ENCODE measurements at places on chromosomes 2 and 18. TPM values are rescaled to one million over a fixed set of nuclear protein-coding genes. Genes with fewer than 3 reads are reported as not detected.

DNA sequence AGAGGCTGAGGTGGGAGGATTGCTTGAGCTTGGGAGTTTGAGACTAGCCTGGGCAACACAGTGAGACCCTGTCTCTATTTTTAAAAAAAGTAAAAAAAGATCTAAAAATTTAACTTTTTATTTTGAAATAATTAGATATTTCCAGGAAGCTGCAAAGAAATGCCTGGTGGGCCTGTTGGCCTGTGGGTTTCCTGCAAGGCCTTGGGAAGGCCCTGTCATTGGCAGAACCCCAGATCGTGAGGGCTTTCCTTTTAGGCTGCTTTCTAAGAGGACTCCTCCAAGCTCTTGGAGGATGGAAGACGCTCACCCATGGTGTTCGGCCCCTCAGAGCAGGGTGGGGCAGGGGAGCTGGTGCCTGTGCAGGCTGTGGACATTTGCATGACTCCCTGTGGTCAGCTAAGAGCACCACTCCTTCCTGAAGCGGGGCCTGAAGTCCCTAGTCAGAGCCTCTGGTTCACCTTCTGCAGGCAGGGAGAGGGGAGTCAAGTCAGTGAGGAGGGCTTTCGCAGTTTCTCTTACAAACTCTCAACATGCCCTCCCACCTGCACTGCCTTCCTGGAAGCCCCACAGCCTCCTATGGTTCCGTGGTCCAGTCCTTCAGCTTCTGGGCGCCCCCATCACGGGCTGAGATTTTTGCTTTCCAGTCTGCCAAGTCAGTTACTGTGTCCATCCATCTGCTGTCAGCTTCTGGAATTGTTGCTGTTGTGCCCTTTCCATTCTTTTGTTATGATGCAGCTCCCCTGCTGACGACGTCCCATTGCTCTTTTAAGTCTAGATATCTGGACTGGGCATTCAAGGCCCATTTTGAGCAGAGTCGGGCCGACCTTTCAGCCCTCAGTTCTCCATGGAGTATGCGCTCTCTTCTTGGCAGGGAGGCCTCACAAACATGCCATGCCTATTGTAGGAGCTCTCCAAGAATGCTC, 6.6 kb downstream of the PROC start:
- DNase-seq, result no peak

ANO7 gene
- polyA plus RNA-seq, result 1.4 TPM

ACADL gene
- 19.4 TPM for polyA plus RNA-seq

GRCh38 chr2:153462338-153462859, 16.2 kb downstream of the RPRM start:
- no peak for DNase-seq

DNA sequence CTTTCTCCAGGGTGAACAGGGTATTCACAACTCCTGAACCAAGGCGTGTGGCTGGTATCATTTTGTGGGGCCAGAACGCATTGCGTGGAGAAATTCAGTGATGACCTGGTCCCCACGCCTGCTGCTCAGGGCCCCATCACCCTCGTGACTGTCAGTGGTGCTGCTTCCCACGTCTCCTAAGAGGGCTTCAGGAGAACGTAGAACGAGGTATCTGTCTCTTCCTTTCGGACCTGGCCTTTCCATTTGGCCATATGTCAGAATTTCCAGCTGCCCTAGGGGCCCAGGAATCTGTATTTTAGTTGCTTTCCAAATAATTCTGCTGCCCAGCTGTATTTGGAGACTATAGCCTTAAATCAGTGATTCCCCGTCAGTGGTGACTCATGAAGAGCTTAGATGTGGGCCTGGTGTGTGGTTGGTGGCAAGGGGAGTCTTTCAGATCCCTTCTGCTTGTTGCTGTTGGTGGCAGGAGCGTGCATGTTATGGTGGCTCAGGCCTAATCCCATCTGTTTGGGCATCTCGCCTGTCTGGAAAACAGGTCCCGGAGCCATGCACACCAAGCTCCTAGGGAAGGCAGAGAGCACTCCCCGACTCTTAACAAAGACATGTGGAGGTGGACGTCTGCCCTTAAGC, 56.4 kb downstream of the NPAS2 start:
- no peak for DNase-seq

- no peak for DNase-seq
These were observed 76.7 kb upstream of the CHAC2 start for GRCh38 chr2:53690876-53691275.

GBX2 gene
- polyA plus RNA-seq, result 0.51 TPM

VAMP8 gene
- polyA plus RNA-seq, result 118 TPM

GRCh38 chr2:71534826-71535225, 81.5 kb downstream of the DYSF start:
- DNase-seq, result no peak

C2orf69 gene
- 12.9 TPM for polyA plus RNA-seq

DNA sequence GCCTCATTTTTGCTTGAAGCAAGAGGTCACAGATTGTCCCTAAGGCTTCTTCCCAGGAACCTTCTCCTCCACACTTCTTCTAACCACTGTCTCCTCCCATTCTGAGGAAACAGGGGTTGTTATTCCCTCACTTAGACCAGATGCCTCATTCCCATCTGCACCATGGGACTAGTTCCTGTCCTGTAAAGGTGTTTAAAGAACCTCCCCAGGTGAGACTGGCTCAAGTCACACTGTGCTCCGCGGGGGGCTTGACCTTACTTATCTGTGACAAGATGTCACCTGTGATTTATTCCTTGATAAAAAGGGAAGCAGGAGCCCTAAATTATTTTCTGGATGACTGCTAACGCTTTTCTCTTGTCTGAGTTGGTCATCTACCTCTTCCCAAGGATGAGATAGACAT, 8.2 kb upstream of the CDH2 start:
- no peak for DNase-seq

GRCh38 chr18:28365411-28365831, 188.5 kb upstream of the CDH2 start:
- no peak for DNase-seq

ZNF2 gene
- 10.0 TPM for polyA plus RNA-seq

SMARCAL1 gene
- polyA plus RNA-seq, result 28.3 TPM

- DNase-seq, result no peak
These were observed 42.1 kb downstream of the NHEJ1 start for GRCh38 chr2:219118504-219118903.

DNA sequence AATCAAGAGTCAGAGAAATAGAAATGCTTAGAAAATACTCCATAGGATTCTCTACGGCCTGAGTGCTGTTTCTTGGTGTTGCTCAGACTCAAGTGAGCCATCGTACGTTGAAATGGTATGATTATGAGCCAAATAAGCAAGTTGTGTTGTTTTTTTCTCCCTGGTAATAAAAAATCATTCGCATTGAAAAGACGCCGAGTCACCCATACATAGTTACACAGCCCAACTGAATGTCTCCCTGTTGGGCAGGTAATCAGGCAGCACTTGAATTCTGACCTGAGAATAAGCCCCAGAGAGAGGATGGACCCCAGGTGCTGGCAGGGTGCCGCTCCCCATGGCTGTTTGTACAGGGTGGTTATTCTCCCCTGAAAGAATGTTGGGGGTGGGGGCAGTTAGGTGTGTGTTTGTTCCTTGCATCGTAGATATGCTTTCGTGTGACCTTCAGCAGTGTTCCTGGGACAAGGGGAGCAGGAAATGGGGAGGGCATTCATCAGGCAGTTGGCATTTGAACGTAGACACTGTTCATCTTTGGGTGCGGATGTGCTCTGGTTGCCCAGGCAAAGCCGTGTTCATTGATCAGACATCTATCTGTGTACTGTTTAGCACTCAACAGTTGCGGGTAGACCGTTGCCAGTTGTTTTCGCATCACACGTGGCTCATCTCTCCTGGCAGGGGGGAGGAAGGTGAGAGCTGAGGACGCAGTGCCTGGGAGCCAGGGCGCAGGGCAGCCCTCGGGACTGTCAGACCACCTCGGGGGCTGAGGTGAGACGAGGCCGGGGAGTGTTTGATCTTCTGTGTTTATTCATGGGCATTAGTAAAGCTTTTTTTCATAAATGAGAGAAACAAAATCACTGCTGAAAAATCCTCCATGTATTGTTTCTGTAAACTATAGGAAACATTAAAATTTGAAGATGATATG, 27.3 kb downstream of the MTCL1 start:
- DNase-seq, result no peak

GRCh38 chr2:233481368-233482142, 85.0 kb downstream of the USP40 start:
- no peak for DNase-seq

- no peak for DNase-seq
These were observed 177.1 kb downstream of the ETAA1 start for GRCh38 chr2:67574230-67574629.

C2orf66 gene
- 0.29 TPM for polyA plus RNA-seq

EGR4 gene
- not detected for polyA plus RNA-seq

CDH7 gene
- polyA plus RNA-seq, result 19.6 TPM

- DNase-seq, result no peak
These were observed 35.3 kb downstream of the SH3RF3 start for GRCh38 chr2:109164311-109164710.

GRCh38 chr18:55280503-55280902, 307.5 kb downstream of the TCF4 start:
- no peak for DNase-seq

- DNase-seq, result no peak
These were observed 1.4 kb downstream of the REEP1 start for GRCh38 chr2:86335865-86336674.

DNA sequence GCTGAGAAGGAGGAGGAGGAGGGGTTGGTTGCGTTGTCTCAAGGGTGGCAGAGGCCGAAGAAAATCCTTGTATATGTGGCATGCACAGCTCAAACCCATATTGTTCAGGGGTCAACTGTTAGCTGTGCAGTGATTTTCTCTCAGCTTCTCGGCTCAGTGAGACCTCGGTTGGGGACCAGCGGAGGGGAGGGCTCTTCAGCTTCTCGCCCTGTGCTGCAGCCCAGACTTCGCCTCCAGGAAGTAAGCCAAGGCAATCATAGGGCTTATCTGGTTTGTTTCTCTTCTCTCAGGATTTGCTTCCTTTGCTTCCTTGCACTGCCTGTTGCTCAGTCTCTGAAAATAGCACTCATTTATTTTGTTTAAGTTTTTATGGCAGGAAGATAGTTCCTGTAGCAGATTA, 85.5 kb downstream of the SOWAHC start:
- no peak for DNase-seq

RAB10 gene
- polyA plus RNA-seq, result 172 TPM

DNA sequence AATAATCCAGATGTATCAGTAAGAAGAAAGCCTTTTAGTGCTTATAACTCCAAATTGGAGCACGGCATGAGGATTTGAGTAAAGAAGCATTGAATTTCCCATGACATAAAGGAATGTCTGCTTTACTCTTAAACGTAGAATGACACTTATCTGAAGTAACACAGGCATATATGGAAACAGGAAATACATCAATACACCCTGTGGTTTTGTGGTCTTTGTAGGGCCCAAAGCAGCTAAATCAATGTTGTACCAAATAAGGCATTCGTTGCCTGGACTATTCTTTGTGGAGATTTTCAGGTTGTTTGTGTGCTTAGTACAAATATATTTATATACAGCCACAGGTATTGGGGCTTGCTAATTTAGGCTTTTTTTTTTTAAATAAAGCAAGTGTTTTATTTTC, 660.5 kb downstream of the LRRTM4 start:
- DNase-seq, result no peak

- DNase-seq, result peak; percentile 92
These were observed 18.4 kb downstream of the ATOH8 start for GRCh38 chr2:85772019-85772745.

HK2 gene
- polyA plus RNA-seq, result 10.1 TPM

All from right renal cortex interstitium (tissue), 3 donors.